ENCODE measurements at places on chromosomes 6 and 20.

DNA sequence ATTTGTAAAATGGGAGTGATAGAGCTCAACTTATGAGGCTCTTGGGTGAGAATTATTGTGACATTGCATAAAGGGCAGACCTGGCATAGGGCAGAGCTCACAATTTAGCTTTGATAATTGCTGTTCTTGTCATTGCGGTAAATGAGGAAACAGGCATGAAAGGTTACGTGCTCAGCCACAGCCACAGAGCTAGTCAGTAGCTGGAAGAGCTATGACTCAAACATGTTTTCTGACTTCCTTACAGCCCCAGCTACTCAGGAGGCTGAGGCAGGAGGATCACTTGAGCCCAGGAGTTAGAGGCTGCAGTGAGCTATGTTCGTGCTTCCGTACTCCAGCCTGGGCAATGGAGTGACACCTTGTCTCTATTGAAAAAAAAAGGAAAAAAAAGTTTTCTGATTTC lies 3.5 kb upstream of the GHRH start:
- DNase-seq = no peak

GRCh38 chr6:131250122-131250521 lies 114.9 kb downstream of the AKAP7 start:
- peak; percentile 12 for DNase-seq

- peak; percentile 18 for DNase-seq
Measured at GRCh38 chr6:137705160-137706082, 161.6 kb upstream of the TNFAIP3 start.

DNA sequence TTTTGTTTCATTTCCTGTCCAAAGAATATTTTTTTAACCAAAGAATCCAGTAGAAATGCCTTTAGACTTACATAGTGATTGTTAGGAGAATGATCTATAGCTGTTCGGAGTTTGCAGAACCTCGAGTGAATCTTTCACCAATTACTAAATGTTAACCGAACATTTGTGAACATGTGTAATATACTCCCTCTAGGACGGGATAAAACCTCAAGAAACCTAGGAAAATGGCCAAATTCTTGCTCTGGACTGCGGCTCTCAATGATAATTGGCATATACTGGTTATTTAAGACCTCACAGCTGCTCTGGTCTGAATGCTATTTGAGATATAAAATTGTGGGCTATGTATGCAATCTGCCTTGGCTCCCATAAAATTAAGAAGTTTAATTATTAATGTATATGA lies 137.1 kb downstream of the PACRG start:
- peak; percentile 23 for DNase-seq

GRCh38 chr20:24663496-24663895 lies 194.1 kb downstream of the SYNDIG1 start:
- DNase-seq = no peak

DNA sequence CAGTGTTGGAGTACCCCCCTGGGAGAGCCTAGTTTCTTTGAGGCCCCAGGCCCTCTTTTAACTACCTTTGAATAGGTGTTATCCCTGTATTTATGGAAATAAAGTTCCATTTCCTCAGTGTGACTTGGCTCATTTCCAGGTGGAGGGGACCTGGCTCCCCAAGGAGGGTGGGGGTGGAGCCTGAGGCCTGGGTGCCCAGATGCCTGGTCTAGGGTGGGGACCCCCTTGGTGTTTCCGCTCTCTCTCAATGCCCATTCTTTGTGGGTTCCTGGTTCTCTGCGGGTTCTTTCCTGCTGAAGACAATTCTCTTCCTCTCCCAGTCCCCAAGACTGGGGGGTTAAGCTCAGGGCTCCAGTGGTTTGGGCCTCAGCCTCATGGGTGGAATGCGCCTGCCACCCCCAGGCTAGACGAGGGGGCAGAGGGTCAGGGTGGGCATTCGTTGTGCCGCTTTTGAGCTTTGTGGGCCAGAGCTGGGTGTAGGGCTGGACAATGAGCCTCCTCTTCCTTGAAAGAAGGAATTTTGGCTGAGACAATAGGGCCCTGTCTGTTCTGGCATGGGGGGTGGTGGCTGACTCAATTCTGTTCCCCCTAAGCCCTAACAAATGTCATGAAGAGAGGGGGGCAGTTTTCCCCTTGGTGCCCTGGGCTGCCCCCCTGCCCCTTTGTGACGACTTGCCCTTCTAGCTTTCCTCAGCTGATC lies 686 bp upstream of the EGFL8 start:
- DNase-seq = no peak

GRCh38 chr6:138588805-138589434 lies 89.6 kb upstream of the NHSL1 start:
- DNase-seq = peak; percentile 77

DNA sequence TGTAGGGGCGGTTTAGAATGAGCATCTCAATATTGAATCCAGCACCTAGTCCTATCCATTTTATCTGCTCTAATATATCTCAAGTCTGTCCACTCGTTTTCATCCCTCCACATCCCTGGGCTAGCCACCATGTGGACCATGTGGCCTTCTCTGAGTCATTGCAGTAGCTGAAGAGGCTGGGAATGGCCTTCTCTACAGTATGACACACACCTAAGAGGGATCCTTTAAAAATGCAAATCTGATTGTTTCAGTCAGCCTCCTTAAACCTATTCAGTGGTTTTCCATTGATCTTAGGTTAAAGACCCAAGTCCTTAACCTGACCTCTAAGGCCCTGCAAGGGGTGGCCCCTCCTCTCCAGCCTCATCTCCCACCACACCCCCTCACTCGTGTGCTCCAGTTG lies 9.4 kb downstream of the RING1 start:
- DNase-seq = no peak

DNA sequence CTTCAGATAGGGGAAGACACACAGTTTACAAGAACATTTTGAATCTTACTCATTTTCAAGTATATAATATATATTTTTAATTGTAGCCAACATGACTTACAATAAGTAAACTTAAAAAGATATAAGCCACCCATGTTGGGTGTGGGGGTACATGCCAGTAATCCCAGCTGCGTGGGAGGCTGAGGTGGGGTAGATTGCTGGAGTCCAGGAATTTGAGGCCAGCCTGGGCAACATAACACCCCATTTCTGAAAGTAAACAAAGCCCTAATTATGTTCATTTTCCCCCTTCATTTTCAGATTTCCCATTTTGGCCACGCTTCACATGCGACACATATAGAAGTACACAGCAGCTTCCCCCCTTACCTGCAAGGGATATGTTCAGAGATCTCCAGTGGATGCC lies 30.5 kb downstream of the SERPINB6 start:
- DNase-seq = no peak

GRCh38 chr6:157880534-157880933 lies 57.5 kb downstream of the SNX9 start:
- DNase-seq = no peak

- DNase-seq = no peak
Measured at GRCh38 chr6:169960003-169960344, 208.6 kb downstream of the ERMARD start.

GRCh38 chr6:149464411-149464810 lies 20.4 kb downstream of the ZC3H12D start:
- no peak for DNase-seq

DNA sequence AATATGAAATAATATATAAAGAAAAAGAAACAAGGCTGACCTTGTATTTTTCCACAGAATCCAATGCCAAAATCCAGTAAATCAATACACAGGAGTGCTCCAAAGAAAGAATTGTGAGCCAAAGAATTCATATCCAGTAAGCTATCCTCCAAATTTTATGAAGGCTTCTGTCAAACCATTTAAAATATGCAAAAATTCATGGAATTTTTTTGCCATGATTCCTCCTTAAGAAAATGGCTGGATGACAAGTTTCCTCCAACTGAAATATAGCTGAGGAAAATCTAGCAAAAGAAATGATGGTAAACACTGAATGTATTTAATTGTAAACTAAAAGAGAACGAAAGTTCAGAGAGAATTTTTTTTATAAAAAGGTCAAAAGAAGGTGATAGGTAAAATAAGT lies 290.3 kb downstream of the UBE3D start:
- DNase-seq = no peak

- no peak for DNase-seq
Measured at GRCh38 chr20:58695084-58695722, 2.6 kb downstream of the NPEPL1 start.

DNA sequence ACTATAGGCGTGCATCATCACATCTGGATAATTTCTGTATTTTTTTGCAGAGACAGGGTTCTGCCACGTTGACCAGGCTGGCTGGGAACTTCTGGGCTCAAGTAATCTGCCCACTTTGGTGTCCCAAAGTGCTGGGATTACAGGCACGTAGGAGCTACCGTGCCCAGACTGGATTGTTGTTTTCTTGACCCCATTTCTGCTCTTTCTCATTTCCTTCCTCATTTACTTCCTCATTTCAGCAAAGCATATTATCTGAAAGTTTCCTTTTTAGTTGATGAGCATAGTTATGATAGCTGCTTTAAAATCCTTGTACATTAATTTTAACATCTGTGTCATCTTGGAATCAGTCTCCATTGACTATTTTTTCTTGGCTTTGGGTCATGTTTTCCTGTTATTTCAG lies 301.0 kb upstream of the RUNX2 start:
- no peak for DNase-seq

DNA sequence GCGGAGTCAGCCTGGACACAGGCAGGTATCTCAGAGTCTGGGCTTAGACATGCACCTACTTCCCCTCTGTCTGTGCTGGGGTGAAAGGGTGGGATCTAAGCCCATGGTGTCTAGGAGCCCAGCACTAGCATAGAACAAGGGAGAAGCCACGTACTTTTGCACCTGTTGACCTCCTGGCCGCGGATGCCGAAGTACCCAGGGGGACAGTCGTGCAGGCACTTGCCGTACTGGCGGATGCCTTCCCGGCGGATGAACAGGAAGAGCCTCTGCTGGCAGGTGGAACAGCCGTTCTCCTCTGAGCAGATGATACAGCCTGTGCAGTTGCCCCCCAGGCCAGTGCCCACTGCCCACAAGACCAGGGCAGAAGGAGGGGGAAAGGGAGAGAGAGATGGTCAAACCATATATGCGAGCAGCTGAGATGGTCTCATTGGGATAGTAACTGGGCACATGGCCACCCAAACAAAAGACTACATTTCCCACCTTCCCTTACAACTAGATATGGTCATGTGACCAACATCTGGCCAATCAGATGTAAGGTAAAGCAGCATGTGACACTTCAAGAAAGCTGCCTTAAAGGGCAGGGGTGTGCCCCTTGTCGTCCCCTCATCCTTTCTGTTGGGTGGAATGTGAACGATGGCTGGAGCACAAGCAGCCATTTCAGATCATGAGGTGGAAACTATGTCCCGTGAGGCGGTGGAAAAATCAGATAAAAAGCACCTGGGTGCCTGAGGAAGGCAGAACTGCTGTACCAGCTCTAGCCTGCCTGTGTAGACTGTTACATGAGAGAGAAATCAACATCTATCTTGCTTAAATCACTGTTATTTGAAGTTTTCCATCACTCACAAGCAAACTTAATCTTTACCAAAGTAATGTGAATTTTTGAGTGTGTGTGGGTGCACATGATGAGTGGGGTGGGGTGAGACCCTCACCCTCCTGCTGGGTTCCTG lies 34.0 kb downstream of the RSPO4 start:
- DNase-seq = no peak

- no peak for DNase-seq
Measured at GRCh38 chr20:47540443-47541354, 39.0 kb downstream of the NCOA3 start.

GRCh38 chr6:16979677-16980370 lies 122.0 kb upstream of the STMND1 start:
- DNase-seq = no peak

GRCh38 chr6:11525468-11526155 lies 11.9 kb upstream of the TMEM170B start:
- DNase-seq = no peak

GRCh38 chr20:50813101-50813643 lies 18.3 kb downstream of the BCAS4 start:
- DNase-seq = no peak

- no peak for DNase-seq
Measured at GRCh38 chr6:44386364-44386928, 1.1 kb upstream of the CDC5L start.

GRCh38 chr20:11912013-11912658 lies 5.6 kb upstream of the BTBD3 start:
- no peak for DNase-seq

GRCh38 chr6:34829137-34829536 lies 37.3 kb downstream of the BLTP3A start:
- DNase-seq = no peak

- DNase-seq = no peak
Measured at GRCh38 chr6:164142322-164142721, 727.8 kb downstream of the QKI start.

GRCh38 chr6:11236915-11237314 lies 4.4 kb upstream of the NEDD9 start:
- no peak for DNase-seq

DNA sequence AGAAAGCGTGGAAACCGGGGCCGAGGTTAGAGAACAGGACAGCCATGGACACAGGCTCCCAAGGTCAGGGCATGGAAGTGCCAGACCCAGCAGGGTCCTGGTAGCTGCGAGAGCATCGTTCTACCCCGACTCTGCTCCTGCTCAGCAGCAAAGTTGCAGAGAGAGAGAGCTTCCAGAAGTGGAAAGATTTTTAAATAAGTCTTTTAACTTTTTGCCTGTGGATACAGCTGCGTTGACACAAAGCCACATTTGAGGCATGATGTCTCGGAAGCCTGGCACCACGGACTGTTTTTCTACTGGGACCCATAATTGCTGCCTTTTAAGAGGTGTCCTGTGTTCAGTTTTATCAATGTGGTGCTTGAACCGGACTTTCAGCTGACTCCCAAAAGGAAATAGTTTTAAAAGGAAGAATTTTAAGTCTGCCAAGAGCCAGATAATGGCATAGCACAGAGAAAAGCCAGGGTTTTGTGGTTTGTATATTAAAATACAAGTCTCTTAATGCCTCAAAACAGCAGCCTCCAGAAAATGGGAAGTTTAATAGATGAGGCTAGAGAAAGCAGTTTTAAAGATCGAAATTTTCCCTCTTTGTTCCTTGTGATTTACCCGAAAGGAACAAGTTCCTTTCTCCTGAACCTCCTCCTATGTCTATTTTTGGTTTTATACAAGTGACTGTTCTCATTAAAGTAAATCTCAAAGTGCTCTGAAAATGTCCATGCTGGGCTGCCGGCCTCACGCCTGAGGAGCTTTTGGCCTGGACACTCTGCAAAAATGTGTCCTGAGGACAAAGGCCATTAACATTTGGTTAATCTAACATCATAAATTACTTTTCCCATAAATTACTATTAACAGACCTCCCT lies 91.5 kb downstream of the RIN2 start:
- DNase-seq = no peak

DNA sequence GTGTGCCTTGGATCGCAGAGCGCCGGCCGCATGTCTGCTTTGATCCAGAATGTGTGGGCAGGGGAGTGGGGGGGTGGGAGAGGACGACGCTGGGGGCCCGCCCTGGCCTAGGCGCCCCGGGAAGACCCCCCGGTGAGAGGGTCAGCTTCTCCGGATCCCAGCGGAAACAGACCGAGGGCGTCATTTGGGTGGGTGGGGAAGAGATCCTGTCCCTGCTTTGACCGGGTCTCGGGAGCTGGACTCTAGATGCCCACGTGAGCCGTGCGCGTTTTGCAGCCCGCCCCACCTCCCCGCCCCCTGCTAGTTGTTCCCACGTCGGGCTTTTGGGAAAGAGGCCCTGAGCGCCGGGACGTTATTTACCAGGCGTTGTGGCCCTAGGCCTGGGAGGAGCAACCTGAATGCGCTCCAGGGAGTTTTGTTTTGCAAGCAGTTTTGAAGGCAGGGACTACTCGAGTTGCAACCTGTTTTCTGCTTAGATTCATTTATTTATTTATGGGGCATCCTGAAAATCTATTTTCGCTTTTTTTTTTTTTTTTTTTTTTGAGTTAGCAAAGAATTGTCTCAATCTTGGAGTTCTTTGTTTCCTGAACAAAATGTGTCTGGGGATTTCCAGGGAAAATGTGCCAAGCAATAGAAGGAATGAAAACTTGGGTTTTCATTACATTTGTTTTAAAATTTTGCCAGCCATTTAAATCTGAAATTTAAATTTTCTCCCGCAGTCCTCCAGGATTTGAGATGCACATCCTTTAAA lies 1.6 kb downstream of the DSP start:
- DNase-seq = no peak
